Iris pigment epithelial cell (primary cell): ENCODE measurements at places on chromosomes 1 and 21.

GRCh38 chr21:38679534-38679933, 126.2 kb upstream of the ETS2 start:
- peak; percentile 83 for DNase-seq

DNA sequence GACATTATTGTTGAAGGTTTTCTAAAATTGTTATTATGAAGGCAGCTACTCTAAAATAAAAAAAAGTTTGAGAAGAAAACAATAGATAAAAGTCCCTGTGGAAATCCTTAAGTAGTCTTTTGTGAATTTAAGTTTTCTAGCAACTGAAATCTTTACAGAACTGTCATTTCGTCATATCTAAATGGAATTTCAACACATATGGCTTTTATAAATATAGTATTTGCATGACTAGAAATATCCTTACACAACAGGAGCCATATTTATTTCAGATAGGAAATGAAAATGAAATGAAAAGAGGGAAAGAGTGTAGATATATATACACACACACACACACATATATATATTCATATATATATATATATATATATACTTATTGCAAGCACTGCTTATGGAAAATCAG, 204.7 kb upstream of the RGS18 start:
- DNase-seq, result no peak

- DNase-seq, result no peak
Measured at GRCh38 chr1:53439337-53440207, 19.6 kb upstream of the DMRTB1 start.

DNA sequence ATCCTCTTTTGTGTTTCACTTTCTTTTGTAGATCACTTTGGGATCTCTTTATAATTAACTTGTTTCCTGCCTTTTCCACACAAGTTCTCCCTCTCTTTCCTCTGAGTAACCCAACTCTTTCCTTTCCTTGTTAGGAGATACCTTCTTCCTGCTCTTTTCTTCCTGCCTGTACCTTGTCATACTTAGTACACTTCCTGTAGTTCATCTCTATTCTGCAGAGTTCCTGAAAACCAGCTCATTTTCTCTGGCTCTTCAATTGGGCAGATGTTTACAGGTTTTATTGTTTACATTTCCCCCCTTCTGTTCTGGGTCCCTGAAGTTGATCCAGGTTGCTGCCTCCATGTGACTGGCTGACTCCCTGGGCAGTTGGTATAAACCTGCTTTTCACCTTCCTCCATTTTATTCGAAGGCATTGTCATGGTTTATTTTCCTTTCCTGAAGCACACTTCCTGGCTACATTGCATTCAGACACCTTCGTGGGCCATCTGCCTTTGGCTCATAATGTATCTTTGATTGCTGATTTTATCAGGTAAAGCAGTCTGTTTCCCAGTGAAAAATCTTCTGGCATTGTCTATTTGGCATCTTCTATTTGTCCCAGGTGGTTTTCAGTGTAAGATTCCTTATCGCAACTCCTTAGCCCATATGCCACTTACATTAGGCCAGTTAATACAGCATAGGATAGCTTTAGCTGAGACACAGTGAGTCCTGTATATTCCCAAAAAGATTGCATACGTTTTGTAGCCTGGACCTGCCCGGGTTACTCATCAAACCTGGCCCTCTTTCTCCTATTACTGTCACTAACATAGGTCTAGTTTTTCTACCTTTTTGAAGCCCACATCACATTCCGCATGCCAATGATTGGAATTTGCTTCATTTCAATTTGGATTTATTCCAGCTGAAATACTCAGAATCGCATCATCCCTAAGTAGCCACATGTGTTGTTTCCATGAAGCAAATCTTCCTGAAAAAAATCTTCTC, 15.4 kb downstream of the CTH start:
- DNase-seq, result no peak

GRCh38 chr1:105343317-105343716, 1593.6 kb downstream of the AMY1C start:
- no peak for DNase-seq

DNA sequence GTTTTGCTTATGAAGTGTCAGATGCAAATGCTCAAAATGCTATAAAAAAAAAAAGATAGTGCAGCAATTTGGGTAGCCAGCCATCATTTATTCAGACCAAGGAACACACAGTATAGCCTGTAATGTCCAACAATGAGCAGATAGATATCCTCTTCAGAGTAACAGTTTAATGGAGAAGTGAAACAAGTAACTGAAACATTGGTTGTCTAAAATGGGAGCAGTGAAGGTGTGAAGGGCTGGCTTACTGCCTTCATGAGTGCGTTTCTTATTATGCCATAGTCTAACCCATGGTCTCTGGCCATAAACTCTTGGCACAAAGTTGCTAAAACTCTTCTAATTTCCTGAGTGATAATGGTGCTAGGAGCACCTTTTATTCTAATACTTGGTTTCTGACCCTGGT, 11.4 kb downstream of the RGS5 start:
- no peak for DNase-seq

GRCh38 chr1:39995973-39996393, 41.0 kb downstream of the MFSD2A start:
- DNase-seq, result no peak

DNA sequence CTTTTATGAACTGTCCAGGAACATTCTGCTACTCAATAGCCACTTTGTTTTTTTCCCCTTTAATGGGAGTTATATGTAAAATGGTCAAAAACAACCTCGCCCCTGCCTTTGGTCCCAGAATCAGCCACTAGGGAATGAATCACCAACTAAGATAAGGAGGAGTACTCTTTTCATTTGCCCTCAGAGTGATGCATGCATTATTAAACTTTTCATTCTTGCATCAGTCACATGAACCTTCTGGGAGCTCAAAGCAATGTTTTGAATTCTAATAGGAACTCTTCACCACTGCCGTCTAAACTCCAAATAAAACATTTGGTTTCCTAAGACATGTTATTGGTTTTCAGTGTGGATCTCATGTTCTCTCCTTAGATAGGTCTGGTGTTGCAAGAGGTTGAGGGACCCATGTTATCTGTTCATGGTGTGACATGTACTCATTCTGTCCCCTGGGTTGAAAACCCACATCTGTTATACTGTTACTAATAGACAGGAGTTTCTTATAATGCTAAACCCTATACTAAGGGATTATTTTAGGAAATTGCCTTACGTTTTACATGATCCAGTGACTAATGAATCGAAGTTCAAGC, 17.8 kb upstream of the HSD17B7 start:
- peak; percentile 18 for DNase-seq

DNA sequence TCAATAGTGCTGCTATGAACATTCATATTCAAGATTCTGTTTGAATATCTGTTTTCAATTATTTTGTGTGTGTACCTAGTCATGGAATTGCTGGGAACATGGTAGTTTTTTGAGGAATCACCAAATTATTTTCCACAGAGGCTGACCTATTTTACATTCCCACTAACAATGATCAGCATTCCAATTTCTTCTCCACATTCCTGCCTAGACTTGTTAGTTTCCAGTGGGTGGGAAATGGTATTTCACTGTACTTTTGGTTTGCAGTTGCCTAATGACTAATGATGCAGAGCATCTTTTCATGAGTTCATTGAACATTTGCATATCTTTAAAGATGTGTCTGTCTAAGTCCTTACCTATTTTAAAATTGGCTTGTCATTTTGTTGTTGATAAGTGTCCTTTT, 1182.6 kb upstream of the B3GALT2 start:
- DNase-seq, result peak; percentile 12

DNA sequence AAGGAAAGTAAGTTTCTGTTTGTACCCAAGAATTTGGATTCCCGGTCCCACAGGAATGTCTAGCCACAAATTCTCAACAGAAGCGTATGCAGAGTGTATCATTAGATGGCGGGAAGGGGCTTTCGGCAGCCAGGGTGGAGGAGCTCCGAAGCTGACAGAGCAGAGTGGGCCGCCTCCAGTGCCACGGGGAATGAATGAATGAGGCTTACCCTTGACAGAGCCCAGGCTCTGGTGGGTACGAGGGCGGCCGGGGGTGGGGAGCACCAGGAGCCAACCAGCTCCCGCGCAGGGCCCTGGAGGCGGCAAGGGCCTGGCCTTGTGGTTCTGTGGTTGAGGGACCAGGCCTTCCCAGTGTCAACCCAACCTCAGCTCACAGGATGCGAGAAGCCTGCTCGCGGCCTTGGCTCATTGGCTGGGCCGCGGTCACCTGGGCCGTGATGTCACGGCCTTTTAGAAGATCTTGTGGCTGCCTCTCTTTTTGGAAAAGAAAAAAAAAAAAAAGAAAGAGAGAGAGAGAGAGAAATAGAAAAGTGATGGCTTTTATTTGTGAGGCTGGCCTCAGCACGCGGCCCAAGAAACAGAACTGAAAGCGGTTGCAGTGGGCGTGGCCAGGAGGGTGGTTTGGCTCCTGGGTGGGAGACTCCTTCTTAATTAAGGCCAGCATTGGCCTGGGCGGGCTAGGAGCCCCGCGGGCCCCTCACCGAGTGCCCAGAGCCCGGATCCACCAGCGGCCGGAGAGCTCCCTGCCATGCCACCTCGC, 34.9 kb upstream of the RUNX3 start:
- DNase-seq, result peak; percentile 16

DNA sequence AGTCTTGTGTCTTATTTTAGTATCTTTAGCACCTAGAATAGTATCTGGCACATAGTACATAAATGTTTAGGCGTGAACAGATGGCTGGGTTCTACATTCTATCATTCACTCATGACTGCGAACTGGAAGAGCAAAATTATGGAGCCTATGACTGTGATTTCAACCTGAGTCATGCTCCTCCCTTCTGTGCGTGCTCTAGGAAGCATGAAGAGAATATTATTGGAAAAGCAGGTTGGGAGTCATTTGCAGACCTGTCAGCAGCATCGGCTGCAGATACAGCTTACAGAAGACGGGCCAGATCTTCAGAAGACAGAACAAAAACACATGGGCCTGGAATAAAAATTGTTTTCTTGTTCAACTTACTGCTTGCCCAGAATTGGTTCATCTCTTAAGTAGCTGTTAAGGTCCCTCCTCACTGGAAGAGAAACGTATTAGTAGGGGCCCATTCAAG, 344.0 kb upstream of the USP24 start:
- no peak for DNase-seq

DNA sequence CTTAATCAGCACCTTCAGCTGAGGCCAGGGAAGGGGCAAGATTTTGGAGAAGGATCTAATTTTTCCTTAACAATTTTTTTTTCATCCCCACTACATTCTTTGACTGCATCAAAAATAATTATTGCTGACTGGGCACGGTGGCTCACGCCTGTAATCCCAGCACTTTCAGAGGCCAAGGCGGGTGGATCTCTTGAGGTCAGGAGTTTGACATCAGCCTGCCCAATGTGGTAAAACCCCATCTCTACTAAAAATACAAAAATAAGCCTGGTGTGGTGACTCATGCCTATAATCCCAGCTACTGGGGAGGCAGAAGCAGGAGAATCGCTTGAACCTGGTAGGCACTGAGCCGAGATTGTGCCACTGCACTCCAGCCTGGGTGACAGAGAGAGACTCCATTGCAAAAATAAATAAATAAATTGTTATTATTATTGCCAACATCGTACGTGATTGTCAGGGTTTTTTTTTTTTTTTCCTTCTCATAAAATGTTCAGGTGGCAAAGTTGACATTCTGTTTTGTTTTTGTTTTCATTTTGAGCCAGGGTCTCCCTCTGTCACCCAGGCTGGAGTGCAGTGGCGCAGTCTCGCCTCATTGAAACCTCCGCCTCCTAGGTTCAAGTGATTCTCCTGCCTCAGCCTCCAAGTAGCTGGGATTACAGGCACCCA, 37.3 kb upstream of the MORC3 start:
- peak; percentile 58 for DNase-seq

DNA sequence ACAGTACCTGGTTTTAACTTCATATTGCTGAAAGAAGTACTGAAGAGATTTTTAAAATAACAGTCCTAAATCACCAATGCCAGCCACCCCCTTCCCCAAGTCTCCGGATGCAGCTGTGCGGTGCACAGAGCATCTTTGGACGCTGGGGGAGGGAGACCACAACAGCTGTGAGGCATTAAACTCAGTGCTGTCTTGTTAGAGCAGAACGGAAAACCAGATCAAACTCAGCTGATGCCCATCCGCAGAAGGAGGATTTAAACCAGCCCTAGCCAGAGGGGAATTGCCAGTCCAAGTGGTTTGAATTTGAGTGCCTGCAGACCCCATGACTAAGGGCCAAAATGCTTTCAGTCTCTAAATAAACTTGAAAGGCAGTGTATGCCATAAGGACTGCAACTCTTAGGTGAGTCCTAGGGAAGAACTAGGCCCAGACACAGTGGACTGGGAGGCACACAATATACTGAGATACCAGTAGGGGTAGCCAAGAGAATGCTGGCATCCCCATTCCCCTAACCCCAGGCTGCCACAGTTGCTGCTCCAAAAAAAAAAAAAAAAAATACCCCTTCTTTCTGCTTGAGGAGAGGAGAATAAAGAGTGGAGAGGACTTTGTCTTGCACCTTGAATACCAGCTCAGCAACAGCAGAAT, 576.2 kb downstream of the NEGR1 start:
- no peak for DNase-seq

GRCh38 chr21:37472581-37472980, 106.0 kb downstream of the DYRK1A start:
- no peak for DNase-seq

- peak; percentile 47 for DNase-seq
Measured at GRCh38 chr1:77467741-77468140, 185.9 kb downstream of the AK5 start.

DNA sequence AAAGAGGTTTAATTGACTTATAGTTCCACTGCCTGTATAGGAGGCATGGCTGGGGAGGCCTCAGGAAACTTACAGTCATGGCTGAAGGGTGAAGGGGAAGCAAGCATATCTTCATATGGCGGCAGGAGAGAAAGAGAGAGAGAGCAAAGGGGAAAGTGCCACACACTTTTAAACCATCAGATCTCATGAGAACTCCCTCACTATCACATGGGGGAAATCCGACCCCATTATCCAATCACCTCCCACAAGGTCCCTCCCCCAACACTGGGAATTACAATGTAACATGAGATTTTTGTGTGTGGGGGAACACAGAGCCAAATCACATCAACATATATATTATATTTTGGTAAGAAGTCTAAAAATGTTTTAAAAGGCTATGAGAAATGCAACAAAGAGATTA, 27.2 kb downstream of the FABP3 start:
- DNase-seq, result no peak

DNA sequence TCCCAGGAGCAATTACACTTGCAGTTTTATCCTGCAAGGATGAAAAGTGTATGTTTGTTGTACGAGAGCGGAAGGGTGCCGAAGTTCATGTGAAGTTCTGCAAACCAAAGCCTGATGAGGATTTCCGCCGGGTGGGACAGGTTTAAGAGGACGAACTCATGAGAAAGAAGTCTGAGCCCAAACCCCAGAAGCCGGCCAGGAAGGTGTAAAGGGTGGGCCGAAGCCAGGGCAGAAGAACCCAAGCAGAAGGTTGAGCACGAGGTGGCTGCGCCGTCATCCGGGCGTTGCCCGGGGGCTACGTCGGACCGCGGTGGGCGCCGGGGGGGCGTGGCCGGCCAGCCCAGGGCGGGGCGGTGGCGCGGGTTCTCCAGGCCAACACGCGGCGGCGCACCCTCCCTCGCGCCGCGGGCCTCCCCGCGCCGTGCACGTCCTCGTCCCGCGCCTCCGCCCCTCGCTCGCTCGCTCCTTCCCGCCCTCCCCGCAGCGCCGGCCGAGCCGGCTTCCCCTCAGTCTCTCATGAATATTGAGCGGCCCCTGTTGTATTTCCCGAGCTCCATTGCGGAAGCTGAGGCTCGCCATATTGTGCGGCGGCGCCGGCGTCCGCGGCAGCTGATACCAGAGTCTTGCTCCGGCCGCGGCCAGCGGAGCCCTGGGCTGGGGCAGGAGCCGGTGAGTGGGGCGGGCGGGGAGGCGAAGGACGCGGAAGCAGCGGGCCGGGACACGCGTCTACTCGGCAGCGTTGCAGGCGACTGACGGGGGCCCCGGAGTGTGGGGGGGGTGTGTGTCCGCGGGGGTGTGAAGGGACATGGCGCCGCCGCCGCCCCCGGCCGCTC, at the start of gene RNF2:
TSS of gene RNF2 (plus strand) at position 578 of the 833 bp plus-strand sequence. CDS start 41,996 bp downstream, outside the sequence.
- peak; percentile 79 for DNase-seq

- peak; percentile 87 for DNase-seq
Measured at GRCh38 chr1:209850342-209850979, 22.7 kb downstream of the UTP25 start.
